ENCODE measurements at places on chromosomes 16 and 17.

- peak; percentile 27 for DNase-seq
These were observed 7.3 kb downstream of the THRA start for GRCh38 chr17:40069751-40070708.

DNA sequence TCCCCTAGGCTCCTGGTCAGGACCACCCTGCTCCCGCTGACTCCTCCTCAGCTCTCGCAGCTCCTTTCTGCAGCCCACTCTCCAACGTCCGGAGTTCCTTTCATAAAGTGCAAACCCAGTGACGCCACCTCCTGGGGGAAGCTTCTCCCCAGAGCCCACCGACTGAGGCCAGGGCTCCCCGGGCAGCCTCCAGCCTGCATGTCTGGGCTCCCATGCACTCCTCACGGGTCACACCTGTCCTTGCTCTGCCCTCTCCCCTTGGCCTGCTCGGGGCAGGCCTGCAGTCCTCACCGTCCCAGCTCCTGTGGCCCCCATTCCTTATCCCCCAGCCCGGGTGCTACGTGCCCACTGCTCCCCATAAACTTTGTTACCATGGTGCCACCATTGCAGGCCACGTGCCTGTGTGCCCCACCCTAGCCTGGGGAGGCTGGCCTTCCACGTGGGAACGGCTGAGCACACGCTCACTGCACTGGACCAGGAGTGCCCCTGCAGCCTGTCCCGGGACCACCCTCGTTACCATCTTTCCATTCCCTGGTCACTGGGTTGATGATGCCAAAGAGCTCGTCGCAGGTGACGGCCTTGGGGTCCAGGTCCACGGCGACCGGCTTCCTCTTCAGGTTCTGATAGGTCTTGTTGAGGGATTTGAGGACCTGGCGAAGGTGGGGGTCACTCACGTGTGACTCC is 84.9 kb downstream of the DNAH17 start:
- DNase-seq, result no peak

- DNase-seq, result peak; percentile 44
These were observed 81.1 kb downstream of the ANKRD11 start for GRCh38 chr16:89409161-89409711.

GRCh38 chr17:34276826-34277225 is 6.8 kb downstream of the CCL7 start:
- no peak for DNase-seq

- DNase-seq, result no peak
These were observed 88.4 kb upstream of the ATF7IP2 start for GRCh38 chr16:10297341-10298006.

DNA sequence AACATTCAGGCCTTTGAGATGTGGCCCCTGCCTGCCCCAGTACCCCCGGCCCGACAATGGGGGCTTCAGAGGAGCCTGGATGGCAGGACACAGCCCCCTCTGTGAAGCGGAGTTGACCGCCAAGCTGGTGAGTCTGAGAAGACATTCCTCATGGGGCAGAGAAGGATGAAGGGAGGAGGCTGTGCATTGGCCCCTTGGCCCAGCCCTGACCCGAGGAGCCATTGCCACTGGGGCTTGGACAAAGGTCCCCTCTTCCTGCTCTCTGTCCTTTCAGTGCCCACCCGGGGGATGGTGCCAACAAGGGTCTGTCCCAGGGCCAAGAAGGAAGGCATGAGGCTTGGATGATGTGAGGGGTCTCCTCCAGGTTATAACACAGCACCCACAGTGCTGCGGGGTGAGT is 30.9 kb upstream of the PHB1 start:
- DNase-seq, result no peak

Data from activated CD4-positive, alpha-beta T cell treated with anti-CD3 and anti-CD28 coated beads, Interleukin-2, Interleukin-4, amounts not matched to agents 100 ng/mL and 50 ng/mL, durations not matched to agents 16 hours and 8 hours (primary cell).